ENCODE measurements at places on chromosomes 12 and 14. TPM values are rescaled to one million over a fixed set of nuclear protein-coding genes. Genes with fewer than 3 reads are reported as not detected.

DNA sequence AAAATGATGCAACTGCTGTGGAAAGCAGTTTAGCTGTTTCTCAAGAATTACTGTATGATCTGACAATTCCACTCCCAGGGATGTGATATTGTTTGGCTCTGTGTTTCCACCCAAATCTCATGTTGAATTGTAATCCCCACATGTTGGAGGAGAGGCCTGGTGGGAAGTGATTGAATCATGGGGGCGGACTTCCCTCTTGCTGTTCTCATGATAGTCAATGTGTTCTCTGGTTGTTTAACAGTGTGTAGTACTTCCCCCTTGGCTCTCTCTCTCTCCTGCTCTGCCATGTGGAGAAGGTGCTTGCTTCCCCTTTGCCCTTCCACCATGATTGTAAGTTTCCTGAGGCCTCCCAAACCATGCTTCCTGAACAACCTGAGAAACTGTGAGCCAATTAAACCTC, 93.4 kb upstream of the CPM start:
- DNase-seq: no peak

GRCh38 chr12:12167847-12168246, 97.1 kb downstream of the BCL2L14 start:
- no peak for DNase-seq

- no peak for DNase-seq
These were observed 114.9 kb downstream of the SAMD4A start for GRCh38 chr14:54681811-54682261.

DNA sequence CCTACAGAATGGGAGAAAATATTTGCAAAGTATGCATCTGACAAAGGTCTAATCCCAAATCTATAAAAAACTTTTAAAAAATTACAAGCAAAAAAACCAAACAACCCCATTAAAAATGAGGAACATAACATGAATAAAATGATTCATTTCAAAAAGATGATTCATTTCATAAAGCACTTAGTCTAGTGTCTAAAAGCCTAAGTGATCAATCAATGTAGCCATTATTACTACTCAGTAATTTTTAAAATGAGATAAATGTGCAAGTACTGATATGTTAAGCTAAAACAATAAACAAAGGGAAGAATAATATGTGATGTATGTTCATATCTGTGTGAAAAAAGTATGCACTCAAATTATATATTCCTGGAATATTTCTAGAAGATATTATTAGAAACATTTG, 119.1 kb upstream of the GARIN6 start:
- DNase-seq: no peak

DNA sequence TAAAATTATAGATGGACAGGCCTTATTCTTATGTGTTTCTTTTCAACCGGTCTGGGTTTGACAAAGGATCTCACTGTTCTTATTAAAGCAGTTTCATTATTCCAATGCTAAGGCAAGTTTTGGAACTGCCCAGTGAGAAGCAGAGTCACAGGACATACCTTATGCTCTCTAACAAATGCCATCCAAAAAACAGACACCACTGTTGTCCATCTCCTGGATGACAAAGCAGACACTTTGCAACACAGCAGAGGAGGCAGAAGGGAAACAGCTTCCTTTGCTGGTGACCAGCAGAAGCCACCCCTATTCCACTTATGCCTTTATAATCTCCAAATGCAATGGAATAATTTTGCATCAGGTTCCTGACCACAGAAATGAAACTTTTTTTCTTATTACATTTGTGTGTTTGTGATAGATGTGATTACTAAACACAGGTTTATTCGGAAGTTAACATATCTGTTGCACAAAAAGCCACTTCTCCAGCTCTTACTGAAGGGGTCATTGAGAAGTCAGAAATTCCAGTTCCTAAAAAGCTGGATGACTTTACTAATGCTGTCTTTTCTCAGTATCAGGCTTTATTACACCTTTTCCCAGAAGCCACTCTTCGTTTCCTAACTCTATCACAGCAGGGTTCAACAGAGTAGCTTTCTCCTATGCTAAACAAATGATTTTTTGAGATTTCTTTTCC, 115.6 kb downstream of the BTG1 start:
- no peak for DNase-seq

DNA sequence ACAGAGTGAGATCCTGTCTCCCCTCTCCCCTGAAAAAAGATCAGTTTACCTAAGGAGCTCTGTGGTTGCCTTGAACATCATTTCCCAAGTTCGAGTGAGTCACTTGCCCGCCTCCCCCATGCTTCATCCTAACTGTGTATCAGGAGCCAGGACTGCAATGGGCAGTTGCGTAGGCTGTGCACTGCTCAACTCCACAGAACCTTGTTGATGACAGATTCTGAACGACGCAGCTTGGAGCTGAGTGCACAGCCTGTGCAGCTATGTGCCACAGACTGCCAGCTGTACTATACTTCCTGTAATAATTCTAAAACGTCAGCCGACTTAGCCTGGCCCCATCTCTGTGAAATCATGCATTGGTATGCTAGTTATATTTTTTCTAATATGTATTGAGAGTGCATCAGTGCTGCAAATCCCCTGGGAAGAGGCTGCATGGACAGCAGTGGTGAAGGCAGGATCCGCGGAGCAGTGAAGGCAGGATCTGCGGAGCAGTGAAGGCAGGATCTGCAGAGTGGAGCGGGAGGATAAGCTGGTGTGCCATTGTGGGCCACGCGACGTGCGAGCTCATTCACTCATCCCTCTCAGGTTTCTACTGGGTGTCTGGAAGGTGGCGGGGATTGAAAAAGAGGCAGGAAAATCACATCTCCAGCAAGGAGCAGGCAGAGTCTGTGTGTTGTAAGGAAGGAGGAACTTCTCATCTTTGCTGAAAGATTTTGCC, 80.8 kb downstream of the GALNT9 start:
- DNase-seq: no peak

The AKAP6 gene
- total RNA-seq: 2.4 TPM
